Thyroid gland (tissue), 4 donors: ENCODE measurements at places on chromosomes 1 and 21.

DNA sequence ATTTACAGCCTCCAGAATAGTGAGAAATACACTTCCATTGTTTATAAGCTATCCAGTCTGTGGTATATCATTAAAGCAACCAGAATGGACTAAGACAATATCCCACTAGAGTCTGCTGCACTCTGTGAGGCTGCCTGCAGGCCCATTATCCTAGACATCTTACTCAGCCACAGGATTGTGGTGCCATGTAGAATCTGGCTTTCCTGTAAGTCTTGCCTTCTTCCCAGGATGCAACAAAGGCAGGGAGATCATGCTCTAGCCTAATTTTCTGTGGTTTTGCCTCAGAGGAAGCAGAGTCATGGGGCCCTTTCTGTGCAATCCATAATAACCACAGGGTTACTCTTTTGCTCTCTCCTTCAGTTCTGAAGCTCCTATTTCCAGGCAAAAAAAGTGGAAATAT lies 299.1 kb upstream of the DEPDC1 start:
- H3K4me3 ChIP-seq: no peak overlapping the region
- H3K4me1 ChIP-seq: no peaks in the 10 kb centered on the region
- no peaks in the 10 kb centered on the region for H3K36me3 ChIP-seq
- DNase-seq: no peak

- H3K27me3 ChIP-seq: no peaks in the 10 kb centered on the region
- no peak for DNase-seq
- H3K36me3 ChIP-seq: no peaks in the 10 kb centered on the region
- H3K4me1 ChIP-seq: peaks cover 45% of the 10 kb centered on the region
- no peak overlapping the region for H3K27ac ChIP-seq
Measured at GRCh38 chr1:64482720-64483119, 12.8 kb downstream of the CACHD1 start.

DNA sequence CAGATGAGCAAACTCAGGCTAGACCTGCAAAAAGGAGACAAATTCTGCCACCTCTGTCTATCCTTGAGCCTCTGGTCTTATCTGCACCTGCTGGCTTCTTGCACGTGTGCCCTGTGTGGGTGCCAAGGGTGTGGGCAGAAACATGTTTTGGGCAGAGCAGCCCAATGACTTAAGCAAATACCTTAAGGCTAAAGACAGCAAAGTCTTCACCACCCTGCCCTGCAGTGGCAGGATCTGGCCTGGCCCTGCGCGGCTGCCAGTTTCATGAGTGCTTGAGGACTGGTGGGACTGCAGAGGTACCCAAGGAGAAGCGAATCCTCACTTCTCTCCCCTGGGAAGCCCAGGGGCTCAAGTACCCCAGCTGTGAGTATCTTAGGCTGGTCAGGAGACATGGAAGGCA lies 3.8 kb upstream of the SLC26A9 start:
- H3K27ac ChIP-seq: peak overlapping the region; percentile 65
- H3K4me1 ChIP-seq: peaks cover 46% of the 10 kb centered on the region
- H3K27me3 ChIP-seq: no peaks in the 10 kb centered on the region
- no peaks in the 10 kb centered on the region for H3K36me3 ChIP-seq
- no peak overlapping the region for H3K4me3 ChIP-seq

DNA sequence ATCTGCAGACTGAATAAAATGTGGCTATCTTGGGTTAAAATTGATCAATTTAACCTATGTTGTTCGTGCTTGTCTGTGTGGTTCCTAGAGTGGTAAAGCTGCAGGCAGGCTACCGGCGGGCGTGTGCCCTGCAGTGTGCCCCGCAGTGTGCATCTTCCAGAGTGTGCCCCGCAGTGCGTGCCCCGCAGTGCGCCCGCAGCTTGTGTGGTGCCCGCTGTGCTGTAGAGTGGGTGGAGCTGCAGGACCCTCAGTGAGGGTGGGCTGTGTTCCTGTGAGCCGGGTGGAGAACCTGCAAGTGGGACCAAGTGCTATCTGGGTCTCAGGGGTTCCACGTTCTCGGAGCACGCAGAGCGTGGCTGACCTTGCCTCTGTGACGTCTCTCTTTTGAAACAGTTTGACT lies 10.7 kb downstream of the RRP1 start:
- H3K27me3 ChIP-seq: no peaks in the 10 kb centered on the region
- H3K36me3 ChIP-seq: peaks cover 60% of the 10 kb centered on the region
- no peak for DNase-seq
- peaks cover under 1% of the 10 kb centered on the region for H3K4me1 ChIP-seq

DNA sequence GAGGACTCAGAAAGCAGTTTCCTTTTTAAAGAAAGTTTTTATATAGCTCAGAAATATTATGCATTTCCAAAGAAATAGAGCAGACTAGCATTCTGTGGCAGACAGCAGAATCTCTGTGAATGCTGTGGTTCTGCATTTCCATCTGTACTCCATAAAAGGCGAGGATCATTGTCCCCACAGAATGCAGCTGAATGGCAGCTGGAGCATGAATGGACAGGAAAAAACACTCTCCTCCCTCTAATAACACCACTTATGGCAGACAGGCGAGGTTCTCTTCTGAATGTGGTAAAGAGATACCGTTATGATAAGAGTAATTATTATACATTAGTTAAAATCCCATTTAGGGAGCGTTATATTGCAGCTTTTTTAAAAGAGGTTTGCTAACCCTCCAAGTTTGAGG lies 81.4 kb upstream of the WLS start:
- no peaks in the 10 kb centered on the region for H3K4me1 ChIP-seq
- no peak overlapping the region for H3K27ac ChIP-seq
- H3K27me3 ChIP-seq: no peaks in the 10 kb centered on the region
- no peak overlapping the region for H3K4me3 ChIP-seq
- no peak for DNase-seq

GRCh38 chr1:9842781-9843575 lies 19.2 kb upstream of the CLSTN1 start:
- H3K4me3 ChIP-seq: no peak overlapping the region
- no peaks in the 10 kb centered on the region for H3K27me3 ChIP-seq
- H3K27ac ChIP-seq: no peak overlapping the region
- peaks cover 16% of the 10 kb centered on the region for H3K4me1 ChIP-seq

- no peak for DNase-seq
- H3K27ac ChIP-seq: no peak overlapping the region
- H3K27me3 ChIP-seq: no peaks in the 10 kb centered on the region
- H3K4me1 ChIP-seq: no peaks in the 10 kb centered on the region
- H3K4me3 ChIP-seq: no peak overlapping the region
Measured at GRCh38 chr1:30447080-30447479, 276.3 kb downstream of the MATN1 start.

GRCh38 chr1:227215863-227216510 lies 102.3 kb downstream of the CDC42BPA start:
- no peak for DNase-seq
- no peaks in the 10 kb centered on the region for H3K27me3 ChIP-seq
- no peak overlapping the region for H3K27ac ChIP-seq
- H3K4me1 ChIP-seq: no peaks in the 10 kb centered on the region

DNA sequence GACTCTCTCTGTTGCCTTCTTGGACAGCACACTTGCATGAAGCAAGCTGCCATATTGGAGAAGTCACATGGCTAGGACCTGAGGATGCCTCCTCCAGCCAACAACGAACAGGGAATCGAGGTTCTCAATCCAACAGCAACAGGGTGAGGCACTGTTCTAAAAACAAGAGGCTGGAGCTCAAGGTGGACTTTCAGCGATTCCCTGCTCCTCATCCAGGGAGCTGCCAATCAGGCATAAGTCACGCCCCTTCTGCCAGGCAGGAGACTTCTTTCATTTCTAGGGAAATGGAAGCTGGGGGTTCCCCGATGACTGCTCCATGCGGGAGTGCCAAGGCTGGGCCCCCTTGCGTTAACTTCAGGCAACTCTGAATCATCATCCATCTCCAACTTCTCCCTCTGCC lies 22.7 kb upstream of the IFNAR1 start:
- H3K4me3 ChIP-seq: no peak overlapping the region
- peak overlapping the region; percentile 38 for H3K27ac ChIP-seq
- no peaks in the 10 kb centered on the region for H3K36me3 ChIP-seq
- H3K27me3 ChIP-seq: no peaks in the 10 kb centered on the region
- DNase-seq: no peak
- no peaks in the 10 kb centered on the region for H3K4me1 ChIP-seq

DNA sequence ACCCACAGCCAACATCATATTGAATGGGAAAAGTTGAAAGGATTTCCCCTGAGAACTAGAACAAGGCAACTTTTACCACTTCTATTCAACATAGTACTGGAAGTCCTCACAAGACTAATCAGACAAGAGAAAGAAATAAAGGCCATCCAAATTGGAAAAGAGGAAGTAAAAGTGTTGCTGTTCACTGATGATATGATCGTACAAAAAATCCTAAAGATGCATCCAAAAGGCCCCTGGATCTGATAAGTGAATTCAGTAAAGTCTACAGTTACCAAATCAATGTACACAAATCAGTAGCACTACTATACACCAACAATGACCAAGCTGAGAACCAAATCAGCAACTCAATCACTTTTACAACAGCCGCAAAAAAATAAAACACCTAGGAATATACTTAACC lies 28.3 kb downstream of the RAB3GAP2 start:
- no peak overlapping the region for H3K4me3 ChIP-seq
- no peak for DNase-seq
- H3K4me1 ChIP-seq: no peaks in the 10 kb centered on the region
- no peak overlapping the region for H3K27ac ChIP-seq
- H3K27me3 ChIP-seq: no peaks in the 10 kb centered on the region

DNA sequence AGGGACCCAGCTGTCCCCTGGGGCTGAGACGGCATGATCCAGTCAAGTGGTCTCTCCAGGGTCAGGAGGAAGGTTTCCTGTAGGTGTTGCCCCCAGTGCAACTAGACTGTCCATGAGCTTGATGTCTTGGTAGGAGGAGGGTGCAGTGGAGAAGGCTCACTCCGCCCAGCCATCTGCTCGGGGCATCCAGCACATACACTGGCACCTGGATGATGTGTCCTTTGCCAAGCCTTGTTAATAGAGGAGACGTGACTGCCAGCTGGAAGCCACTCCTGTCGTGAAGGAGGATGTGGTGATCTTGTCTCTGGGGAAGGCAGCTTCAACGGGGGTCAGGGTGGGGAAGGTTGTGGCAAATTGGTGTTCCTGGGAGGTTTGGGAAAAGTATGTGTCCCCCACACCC lies 6.2 kb downstream of the DISP3 start:
- no peaks in the 10 kb centered on the region for H3K36me3 ChIP-seq
- DNase-seq: no peak
- H3K4me1 ChIP-seq: no peaks in the 10 kb centered on the region
- H3K27ac ChIP-seq: no peak overlapping the region

- H3K4me1 ChIP-seq: no peaks in the 10 kb centered on the region
- no peaks in the 10 kb centered on the region for H3K27me3 ChIP-seq
- no peak overlapping the region for H3K27ac ChIP-seq
- no peaks in the 10 kb centered on the region for H3K36me3 ChIP-seq
Measured at GRCh38 chr1:238451781-238452310, 561.1 kb upstream of the ZP4 start.

DNA sequence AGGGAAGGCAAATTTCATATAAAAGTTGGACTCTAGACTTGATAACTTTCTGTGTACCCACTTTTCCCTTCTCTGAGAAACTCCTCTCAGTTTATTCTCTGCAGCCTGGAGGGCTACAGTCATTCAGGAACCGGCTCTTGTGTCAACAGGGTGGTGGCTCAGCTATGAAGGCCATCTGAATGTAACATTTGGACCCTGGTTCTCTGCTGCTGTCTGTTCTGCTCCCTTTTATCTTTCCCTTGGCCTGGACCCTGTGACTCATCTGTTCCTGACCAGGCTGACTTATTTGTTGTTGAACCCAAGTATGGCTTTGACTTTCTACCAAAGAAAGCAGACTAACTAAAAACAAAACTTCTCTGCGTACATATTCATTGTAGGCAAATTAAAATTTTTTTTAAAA lies 75.4 kb downstream of the CENPF start:
- H3K36me3 ChIP-seq: no peaks in the 10 kb centered on the region
- no peak overlapping the region for H3K4me3 ChIP-seq
- no peak overlapping the region for H3K27ac ChIP-seq

DNA sequence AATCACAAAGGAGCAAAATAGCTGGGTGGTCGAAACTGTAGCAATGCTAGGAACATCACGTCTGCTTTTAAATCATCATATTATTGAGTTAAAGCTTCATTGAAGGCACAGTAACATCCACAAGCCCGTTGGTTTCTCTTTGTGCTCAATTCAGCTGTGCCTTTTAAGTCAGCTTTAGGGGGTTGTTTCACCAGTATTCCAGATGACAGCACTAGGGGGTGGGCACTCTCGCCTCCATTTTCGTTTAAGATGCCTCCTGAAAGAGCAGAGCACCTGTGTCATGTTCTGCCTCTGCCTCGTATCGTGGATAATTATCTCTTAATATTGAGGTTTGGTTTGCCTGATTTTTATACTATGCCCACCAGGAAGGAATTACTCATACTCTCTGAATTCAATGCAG lies 139.8 kb upstream of the PTBP2 start:
- H3K4me1 ChIP-seq: no peaks in the 10 kb centered on the region
- H3K4me3 ChIP-seq: no peak overlapping the region
- H3K36me3 ChIP-seq: no peaks in the 10 kb centered on the region
- DNase-seq: no peak

GRCh38 chr1:241217516-241217915 lies 139.5 kb downstream of the RGS7 start:
- H3K27ac ChIP-seq: no peak overlapping the region
- H3K4me1 ChIP-seq: no peaks in the 10 kb centered on the region
- no peaks in the 10 kb centered on the region for H3K36me3 ChIP-seq
- DNase-seq: no peak
- H3K4me3 ChIP-seq: no peak overlapping the region
- H3K27me3 ChIP-seq: no peaks in the 10 kb centered on the region

GRCh38 chr1:30754684-30755171 lies 2.8 kb downstream of the LAPTM5 start:
- H3K4me3 ChIP-seq: no peak overlapping the region
- DNase-seq: no peak
- H3K27ac ChIP-seq: no peak overlapping the region
- H3K27me3 ChIP-seq: no peaks in the 10 kb centered on the region
- H3K4me1 ChIP-seq: peaks cover 4% of the 10 kb centered on the region

DNA sequence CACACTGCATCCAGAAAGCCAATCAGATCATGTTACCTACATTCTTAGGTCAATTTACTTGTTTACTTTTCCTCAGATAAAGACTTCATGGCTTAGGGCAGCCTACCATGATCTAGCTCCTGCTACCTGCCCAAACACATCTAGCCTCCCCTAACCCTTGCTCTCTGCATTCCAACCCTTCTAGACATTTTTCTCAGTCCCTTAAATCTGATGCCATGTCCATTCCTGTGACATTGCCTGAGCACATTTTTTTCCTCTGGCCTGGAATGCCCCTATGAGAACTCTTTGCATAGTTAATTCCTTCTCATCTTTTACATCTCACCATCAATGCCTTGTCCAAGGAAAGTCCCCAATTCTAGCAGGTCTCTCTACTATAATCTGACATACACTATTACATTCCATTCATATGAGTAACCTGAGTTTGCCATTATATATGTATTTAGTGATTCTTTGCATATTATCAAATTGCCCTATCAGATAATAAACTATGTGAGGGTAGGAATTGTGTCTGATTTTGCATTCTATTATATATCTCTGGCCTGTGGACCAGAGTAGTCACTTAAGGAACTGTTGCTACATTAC lies 166.9 kb downstream of the COL11A1 start:
- no peak for DNase-seq
- H3K27me3 ChIP-seq: no peaks in the 10 kb centered on the region
- no peaks in the 10 kb centered on the region for H3K36me3 ChIP-seq
- H3K4me1 ChIP-seq: no peaks in the 10 kb centered on the region
- no peak overlapping the region for H3K27ac ChIP-seq
- no peak overlapping the region for H3K4me3 ChIP-seq
